NK-92 treated with Interleukin-12 subunit alpha and Interleukin-12 subunit beta, amount 100 ng/mL, for 24 hours (cell line): ENCODE measurements at places on chromosomes 3 and 15.

DNA sequence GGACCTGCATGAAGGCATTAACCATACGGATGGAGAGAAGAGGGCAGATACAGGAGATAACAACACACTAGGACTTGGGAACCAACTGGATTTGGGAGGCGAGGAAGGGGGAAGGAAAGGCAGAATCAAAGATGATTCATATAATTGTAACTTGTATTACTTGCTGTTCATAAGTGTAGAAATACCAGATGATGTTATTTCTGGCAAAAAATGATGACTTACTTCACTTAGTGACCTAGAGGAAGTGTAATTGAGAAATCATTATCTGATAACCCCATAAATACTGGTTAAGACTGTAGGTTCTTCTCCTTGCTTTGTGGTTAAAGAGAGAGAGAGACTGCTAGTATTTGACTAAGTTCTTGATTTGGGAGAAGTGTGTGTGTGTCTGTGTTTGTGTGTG lies 50.5 kb upstream of the GK5 start:
- no peak for DNase-seq

GRCh38 chr15:86863226-86863915 lies 783.7 kb downstream of the AGBL1 start:
- no peak for DNase-seq

DNA sequence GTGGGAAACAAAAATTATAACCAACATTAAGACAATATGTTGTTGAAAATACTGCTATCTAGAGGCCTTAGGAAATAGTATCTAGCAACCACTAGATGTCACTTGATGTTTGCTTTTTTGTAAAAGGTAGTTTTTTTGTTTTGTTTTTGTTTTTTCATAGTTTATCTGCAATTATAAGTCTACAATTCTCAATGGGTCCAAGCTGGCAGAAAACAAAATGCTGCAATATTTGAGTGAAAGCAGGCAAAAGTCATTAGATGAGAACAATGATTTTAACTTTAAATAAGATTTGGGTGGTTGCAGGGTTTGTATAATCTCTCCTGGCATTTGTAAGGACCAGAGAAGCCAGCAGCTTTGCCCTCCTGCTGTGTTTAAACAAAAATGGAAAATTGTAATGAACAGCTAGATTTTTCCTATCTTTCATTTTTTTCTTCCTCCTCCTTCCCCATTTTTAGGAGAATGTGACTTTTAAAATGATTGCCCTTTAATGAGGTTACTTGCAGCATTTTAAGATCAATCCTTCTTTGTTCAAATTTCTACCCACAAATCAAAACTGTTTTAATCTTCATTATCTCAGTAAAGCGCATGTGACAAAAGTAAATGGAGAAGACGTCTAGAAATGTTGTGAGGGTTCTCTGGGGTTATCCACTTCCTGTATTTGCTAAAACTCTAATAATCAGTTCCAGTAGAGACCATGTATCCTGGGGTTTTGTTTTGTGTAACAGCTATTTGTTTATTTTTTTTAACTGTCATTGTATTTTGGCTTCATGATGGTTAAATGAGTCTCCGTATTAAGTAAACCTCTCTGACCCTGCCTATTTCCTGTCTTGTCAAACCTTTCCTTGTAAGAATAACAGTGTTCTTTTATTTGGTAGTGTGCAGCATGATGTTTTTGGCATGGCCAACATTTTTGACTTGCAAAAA lies 27.3 kb downstream of the DUT start:
- DNase-seq: no peak

DNA sequence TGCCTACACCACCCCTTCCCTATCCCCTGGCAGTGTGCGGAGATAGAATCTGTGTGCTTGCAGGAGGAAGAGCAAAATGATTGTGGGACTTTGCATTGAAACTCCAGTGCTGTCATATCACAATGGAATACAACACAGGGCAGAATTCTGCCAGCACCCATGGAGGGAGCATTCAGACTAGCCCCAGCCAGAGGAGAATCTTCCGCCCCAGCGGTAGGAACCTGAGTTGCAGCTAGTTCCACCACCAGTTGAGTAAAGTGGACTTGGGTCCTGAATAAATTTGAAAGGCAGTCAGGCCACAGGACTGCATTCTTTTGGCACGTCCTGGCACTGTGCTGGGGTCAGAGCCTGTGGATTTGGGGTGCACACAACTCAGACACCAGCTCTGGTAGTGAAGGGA lies 27.5 kb downstream of the NCBP2 start:
- no peak for DNase-seq

- DNase-seq: no peak
These were observed 264.7 kb upstream of the NECTIN3 start for GRCh38 chr3:110806924-110807323.

- no peak for DNase-seq
These were observed 154.3 kb downstream of the TMEM108 start for GRCh38 chr3:133192363-133192945.

- no peak for DNase-seq
These were observed 209.1 kb downstream of the NR1D2 start for GRCh38 chr3:24154013-24154695.

GRCh38 chr15:40002295-40002694 lies 36.7 kb downstream of the SRP14 start:
- DNase-seq: no peak

GRCh38 chr15:96343113-96344059 lies 12.9 kb downstream of the NR2F2 start:
- no peak for DNase-seq

GRCh38 chr3:78497021-78497420 lies 1270.8 kb downstream of the ROBO1 start:
- no peak for DNase-seq

DNA sequence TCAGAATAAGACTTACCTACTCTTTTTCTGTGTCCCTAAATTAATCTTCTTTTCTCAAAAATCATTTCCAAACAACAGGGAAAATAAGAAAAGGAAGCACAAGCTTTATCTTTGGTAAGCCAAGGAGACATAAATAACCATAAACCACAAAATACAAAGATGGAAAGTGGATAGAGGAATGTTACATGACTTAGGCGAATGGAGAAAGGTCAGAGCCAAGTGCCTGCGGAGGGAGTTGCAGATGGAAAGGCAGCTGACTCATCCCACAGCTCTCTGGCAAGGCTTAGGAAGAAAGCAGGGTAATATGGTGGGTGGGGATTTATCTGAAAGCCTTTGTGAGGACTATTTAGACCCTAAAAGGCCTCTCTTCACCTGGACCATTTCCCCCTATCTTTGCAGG lies 72.8 kb downstream of the GALK2 start:
- DNase-seq: no peak

GRCh38 chr15:69974321-69974720 lies 123.4 kb downstream of the TLE3 start:
- no peak for DNase-seq

DNA sequence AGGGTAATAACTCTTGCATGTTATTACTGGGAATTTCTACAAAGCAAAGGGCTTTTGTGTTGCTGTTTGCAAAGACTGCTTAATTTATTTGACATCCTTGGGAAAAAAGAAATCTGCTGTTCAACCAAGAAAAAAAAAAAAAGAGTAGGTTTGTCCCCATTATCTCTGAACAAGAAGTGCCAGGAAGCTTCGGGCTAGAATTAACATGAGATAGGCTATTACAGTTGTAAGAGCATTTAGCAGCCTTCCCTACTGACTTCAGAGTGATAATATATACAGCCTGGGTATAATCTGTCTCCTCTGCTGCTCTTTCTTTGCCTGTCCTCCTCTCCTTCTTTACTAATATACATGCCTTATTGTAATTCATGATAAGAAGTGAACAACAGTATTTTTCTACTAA lies 23.3 kb upstream of the CHMP2B start:
- no peak for DNase-seq

- DNase-seq: peak; percentile 17
These were observed 48.7 kb downstream of the ETV5 start for GRCh38 chr3:186060222-186060621.

- no peak for DNase-seq
These were observed 83.7 kb upstream of the THRB start for GRCh38 chr3:24578324-24578723.

- DNase-seq: no peak
These were observed 33.0 kb upstream of the BCL2A1 start for GRCh38 chr15:80003934-80004472.

DNA sequence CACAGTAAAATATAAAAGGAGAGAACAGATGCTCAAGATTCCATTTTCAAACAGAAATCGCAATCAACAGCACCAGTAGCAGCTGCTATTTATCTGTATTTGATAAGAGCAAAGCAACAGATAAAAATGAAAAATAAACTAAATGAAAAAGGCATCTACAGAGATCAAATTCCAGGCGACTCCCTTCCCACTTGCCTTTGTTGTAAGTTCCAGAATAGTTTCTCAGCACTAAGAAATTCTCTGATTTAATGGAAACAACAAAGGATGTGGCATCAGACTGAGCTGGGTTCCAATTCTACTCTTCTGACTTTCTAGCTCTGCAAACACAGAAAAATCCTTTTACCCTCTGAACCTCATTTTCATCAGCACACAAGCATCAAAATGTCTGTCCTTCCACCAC lies 110.8 kb upstream of the MME start:
- no peak for DNase-seq

DNA sequence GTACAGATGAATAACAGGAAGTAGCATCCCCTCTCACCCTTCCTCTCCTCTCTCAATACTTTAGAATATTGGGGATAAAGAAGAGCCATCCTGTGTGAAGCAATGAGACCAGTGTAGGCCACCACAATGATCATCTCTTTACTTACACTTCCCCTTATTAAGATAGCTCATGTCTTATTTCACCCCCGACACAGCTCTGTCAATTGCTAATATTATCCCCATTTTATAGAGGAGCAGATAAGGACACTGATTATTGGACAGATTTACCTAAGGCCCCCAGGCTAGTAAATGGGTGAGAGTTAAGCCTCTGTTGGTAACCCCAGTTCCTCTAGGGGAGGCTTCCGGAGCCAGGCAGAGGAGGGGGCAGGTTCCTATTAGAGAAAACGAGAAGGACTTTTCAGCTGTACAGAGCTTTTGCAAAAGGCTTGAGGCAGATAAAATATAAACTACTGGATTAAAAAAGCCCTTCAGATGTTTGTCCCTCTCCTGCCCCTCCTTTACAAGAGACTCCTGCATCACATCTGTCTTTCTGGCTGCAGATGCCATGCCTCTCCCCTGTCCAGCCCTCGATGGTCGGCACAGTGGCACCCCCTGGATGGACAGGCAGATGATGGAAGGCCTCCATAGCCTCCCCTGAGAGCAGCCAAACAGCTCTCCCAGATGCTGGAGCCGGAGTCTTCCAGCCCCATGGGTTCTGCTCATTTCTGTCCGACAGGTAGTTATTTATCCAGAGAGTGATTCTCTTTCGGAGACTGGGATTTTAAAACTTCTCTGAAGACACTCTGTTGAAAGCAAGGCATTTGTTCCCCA lies 49.4 kb upstream of the LCTL start:
- DNase-seq: no peak

DNA sequence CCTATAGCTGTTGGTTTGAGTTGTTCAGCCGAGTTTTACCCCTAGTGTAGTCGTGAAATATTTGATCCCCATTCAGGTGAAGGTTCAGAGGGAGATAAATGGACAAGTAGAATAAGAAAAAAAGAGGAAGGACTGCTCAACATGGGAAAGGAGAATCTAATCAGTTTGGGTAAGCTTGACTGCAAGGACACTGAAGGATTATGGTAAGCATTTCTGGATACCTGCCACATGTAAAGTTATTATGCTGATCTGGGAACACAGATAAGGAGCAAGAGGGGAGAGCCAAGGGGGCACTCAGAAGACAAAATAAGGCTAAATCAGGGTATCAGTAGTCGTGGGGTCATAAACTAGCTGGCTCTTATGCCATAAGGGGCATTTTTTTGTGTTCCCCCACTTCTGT lies 49.9 kb downstream of the TFG start:
- DNase-seq: no peak

DNA sequence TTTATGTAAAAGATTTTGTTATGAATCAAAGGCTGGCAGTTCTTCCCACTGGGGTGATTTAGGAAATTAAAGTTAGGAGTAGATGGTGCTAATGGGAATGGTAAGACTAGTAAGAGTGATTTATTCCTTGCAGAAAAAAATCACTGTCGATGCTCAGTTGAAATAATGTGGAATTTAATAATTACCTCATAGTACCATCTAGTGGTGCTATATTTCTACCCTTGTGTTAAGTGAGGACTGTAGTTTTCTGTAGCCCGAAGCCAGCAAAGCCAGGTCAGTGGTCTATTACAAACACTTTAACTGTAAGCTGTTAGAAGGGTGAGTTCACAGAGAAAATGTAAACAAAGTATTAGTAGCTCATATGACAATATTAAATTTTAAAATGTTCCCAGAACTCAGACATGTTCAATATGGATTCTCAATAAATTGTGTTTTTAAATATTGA lies 39.5 kb upstream of the GOLGA8J start:
- no peak for DNase-seq

DNA sequence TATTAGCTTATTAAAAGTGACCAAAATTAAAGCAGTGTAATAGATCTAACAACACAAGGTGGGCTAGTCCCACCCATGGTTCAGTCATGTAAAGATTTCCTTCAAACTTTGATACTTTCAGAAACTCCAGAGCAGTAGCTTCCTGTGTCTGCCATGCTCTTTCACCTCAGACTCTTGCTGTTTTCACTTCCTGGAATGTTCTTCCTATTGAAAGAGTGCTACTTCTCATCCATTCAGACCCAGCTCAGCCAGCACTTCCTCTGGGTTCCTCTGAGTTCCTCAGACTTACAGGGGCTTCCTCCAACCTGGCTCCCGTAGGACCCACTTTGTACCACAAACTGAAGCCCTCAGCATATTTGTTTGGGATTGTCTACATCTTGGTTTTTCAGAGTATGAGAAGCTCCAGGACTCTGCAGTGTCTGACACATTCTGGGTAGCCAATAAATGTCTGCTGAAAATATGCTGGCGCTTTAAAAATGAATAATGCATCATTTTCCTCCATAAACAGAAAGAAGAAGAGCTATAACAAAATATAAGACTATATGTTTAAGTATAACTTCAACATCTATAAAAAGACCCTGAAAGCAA lies 18.0 kb downstream of the NCEH1 start:
- no peak for DNase-seq

- DNase-seq: no peak
These were observed 4.3 kb upstream of the TSEN2 start for GRCh38 chr3:12479919-12480427.

GRCh38 chr15:38084289-38084688 lies 149.8 kb downstream of the TMCO5A start:
- DNase-seq: peak; percentile 47

DNA sequence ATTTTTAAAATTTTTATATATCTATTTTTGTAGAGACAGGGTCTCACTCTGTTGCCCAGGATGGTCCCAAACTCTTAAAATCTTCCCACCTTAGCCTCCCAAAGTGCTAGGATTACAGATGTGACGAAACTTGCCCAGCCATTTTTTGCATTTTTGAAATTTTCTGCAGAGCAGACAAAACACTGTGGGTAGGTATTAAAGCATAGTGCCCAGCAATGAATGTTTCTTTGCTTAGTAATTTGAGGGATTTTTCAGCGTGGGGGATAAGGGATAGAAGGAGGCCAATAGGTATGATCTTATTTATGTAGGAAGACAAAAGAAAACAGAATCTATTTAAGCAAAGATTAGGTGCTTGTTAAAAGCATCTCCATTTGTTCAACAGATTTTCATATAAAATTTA lies 446.8 kb upstream of the DPH6 start:
- DNase-seq: no peak

GRCh38 chr3:148510116-148510515 lies 187.6 kb upstream of the AGTR1 start:
- no peak for DNase-seq
